ENCODE measurements at places on chromosomes 16 and 17.

- no peak for DNase-seq
Measured at GRCh38 chr17:45748731-45749310, 35.3 kb upstream of the CRHR1 start.

GRCh38 chr17:81811705-81812570, 8.0 kb downstream of the GCGR start:
- DNase-seq: no peak

DNA sequence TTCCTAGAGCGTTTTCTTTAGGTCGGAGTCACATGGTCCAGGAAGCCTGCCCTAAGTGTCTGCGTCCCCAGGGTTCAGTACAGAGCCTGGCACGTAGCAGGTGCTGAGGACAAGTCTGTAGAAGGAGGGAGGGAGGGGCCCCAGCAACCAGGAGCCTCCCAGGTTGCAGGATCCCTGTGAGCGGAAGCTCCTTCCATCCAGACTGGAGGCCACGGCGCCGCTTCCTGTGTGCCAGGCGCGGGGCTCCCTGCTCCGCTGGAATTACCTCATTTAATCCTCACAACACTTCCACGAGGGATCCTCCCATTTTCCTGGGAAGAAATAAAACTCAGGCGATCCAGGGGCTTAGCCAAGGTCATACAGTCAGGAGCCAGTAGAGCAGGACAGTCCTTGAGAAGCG, 22.1 kb downstream of the TRARG1 start:
- no peak for DNase-seq

DNA sequence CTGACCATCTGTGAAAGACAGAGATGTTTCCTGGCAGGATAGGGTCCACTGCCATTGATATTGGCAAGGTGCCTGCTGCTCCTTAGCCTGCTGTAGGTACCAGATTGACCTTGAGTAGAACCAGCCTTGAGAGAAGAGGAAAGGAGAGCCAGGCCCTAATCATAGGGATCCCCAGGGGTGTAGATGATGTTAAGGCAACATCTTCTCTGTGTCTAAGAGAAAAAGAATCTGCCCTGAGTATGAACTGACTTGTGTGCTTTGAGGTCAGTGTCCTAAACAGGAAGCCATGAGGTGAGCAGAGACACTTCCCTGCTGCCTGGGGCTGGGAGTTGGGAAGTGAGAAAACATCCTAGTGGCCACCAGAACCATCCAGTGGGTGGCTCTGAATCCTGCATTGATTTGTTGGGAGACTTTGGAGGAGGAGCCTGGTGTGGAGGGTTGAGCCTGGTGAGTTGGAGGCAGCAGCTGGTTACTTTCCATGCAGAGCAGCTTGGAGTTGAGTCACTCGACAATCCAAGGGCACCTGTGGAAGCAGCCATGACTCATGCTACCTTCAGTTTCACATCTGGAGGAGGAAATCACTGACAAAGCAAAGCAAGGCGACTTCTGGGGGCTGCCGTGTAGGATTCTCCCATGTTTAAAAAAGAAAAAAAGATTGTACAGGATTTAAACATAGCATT, 47.8 kb downstream of the BMERB1 start:
- peak; percentile 96 for DNase-seq

DNA sequence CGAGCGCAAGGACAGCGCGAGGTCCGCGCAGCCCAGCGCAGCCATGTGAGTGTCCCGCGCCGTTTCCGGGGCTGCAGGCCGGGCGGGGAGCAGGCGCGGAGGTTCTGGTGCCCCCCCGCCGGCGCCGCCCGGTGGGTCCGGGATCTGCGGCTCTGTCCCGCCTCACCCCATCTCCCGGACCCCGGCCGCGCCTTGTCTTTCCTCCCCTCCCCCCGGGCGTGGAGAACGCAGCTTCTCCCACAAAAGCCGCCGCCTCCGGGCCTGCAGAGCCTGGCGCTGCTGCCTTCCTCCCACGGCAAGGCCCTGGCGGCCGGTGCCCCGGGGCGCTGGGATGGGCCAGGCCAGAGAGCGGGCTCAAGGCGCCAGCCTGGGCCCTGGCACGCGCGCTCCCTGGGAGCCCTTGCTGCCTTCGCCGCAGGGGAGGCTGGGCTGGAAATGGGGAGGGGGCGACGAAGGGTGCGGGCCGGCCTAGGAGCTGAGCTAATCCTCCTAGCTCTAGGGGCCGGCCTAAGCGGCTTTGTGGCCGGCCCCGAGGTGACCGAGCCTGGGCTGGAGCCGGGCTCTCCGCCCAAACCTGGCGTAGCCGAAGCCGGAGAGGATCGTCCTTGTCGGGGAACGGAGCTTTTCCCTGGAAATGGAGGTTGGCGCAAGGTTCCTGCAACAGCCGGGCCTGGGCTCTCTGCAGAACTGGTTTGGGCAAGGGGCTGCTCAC, 397 bp downstream of the RIPOR1 start:
- DNase-seq: no peak

DNA sequence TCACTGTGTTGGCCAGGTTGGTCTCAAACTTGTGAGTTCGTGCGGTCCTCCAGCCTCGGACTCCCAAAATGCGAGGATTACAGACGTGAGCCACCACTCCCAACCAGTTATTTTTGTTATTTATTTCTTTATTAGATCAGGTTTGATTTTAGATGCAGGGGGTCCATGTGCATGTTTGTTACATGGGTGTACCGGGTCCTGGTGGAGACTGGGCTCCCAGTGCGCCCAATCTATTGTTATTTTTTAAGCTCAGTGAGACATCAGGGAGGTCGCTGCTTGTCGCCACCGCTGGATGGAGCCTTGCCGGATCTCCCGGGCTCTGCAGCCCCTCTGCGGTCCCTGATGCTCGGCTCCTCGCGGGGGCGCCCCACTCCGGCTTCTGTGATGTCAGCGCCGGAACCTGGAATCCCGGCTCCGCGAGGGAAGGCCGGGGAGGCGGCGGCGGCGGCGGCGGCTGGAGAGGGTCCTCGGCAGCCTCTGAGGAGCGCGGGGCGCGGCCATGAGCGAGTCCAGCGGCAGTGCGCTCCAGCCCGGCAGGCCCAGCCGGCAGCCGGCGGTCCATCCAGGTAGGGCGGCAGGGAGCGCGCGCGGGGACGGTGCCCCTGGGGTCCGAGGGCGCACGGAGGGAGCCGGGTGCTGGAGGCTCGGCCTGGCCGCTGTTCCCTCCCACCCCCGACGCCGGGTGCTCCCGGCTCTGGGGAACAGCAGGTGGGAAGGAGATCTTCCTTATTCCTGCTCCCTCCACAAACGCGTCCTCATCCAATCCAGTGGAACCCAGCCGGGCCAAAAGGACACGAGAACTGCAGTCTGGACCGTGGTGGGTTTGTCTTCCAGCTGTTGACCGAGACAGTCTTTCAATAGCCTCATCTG, at the start of gene TMC7:
Gene TMC7 (plus strand): TSS at position 370 of the 870 bp plus-strand sequence. CDS start 130 bp downstream, at position 500.
- peak; percentile 96 for DNase-seq

Measured in NCI-H510A treated with DMSO at 0.1 percent for 48 hours (cell line).